NCI-H2171 (cell line): ENCODE measurements at places on chromosomes 1 and 21.

DNA sequence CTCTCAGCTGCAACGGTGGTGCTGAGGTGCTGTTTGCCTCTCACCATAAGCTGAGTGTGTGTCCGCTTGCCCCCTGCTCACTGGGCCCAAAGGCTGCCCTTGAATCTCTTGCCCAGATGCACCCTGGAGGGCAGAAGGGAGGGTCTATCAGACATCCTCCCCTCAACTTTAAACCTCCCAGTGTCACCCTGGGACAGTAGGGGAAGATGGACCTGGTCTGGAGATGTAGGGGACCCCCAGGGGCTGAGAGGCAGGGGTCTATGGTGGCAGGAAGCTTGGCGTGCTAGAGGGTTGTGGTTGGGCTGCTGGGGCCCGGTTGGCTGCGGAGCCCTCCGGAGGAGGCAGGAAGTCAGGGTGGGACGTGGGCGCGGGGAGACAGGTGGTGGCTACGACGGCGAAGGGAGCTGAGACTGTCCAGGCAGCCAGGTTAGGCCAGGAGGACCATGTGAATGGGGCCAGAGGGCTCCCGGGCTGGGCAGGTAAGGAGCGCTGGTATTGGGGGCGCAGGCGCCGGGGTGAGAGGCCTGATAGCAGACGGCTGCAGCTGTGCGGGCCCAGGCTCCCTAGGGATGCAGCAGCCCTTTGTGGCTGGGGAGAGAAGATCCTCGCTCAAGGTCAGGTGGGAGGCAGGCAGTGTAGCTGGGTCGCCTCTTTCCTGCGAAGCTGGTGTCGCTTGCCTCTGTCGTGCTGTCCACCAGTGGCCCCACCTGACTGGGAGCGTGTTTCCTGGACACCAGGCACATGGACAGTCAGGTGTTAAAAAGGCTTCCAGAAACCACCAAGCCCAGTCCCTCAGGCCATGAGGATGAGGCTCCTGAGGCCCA is at the start of gene LCK:
LCK (plus strand) TSS at position 373 of the 824 bp plus-strand sequence. CDS start 23,065 bp downstream, outside the sequence.
- no peak for DNase-seq

DNA sequence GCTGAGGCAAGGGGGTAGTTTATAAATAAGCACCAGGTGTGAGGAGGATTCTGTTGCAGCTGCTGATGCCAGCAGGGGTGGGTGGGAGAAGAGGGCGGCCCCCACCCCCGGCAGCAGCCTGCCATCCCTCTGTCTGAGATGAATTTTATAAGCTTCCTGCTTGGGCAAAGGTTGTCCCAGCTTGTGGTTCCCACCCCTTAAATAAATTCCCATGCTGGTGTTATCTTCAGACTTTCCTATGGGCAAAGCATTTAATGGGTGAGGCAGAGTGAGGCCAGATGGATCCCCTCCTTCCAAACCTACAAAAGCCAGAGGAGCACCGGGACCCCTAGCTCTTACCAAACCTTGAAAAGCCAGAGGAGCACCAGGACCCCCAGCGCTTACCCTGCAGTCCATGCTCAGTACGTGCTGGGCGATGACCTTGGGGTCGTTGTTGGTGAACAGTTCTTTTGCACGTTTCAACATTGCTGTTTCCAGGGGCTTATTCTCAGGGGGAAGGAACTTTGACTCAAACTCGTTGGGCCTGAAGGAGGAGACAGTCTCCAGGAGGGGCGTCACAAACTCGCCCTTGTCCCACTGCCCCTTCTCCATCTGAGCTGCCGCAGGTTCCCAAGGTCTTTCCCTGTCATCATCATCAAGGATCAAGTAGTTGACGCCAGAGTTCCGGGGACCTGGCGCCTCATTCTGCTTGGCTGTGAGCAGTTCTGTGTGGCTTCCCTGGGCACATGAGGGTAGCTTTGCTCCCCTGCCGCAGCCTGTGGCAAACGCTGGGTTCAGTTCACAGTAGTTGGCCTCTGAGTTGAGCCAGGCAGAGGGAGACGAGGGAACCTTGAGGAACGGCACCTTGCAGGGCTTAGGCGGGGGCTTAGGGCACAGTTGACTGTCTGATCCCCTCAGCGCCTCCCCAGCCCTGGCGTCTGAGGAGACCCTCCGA is 99.5 kb downstream of the BCAR3 start:
- DNase-seq = peak; percentile 22

GRCh38 chr21:44926331-44927101 is 5.8 kb upstream of the ITGB2 start:
- no peak for DNase-seq

DNA sequence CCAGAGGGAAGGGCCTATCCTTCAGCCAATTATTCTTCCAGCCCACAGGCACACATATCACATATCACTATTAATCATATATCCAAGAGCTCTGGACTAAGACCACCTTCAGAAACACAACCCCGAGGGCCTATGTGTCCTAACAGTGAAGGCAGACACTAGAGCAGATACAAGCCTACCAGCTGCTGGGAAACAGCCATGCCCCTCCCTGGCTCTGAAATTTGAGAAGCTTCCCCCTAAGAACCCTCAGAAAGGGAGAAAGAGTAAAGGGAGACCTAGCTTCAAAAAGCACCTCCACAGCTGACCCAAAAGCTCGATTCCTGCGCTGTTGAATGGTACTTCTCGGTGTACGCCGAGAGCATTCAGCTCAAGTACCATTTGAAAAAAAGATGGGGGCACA is 17.4 kb downstream of the CNN3 start:
- DNase-seq = no peak

DNA sequence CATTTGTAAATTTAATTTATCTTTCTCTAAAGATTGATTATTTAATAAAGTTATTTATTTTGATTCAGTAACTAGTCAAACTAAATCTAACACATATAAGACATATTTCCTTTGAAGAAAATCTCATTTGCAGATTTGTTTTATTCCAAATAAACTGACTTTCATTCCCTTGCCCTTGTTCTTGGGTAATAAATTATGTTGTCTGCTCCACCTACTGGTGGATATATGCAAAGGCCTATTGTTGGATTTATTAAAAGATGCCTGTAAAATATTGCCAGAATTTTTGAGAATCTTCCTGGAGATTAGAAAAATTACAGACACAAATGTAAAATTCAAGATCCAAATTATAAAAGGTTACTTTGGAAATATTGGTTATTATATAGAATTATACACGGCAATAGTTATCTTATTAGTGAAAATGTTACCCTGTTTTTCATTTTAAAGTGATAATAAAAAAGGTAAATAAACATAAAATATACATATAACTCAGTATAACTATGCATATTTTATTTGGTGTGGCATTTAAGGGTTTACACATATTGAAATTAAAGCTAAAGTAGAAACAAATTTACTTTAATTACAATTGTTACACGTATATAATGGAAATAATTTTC is 116.1 kb downstream of the SPATA17 start:
- DNase-seq = peak; percentile 20

GRCh38 chr1:119773711-119774241 is 5.1 kb upstream of the HMGCS2 start:
- no peak for DNase-seq

- no peak for DNase-seq
These were observed 8.8 kb downstream of the AK5 start for GRCh38 chr1:77290576-77290975.

- no peak for DNase-seq
These were observed 7.1 kb upstream of the DIPK1A start for GRCh38 chr1:92968138-92969032.

- DNase-seq = no peak
These were observed 102.6 kb downstream of the GLUL start for GRCh38 chr1:182288749-182289604.

DNA sequence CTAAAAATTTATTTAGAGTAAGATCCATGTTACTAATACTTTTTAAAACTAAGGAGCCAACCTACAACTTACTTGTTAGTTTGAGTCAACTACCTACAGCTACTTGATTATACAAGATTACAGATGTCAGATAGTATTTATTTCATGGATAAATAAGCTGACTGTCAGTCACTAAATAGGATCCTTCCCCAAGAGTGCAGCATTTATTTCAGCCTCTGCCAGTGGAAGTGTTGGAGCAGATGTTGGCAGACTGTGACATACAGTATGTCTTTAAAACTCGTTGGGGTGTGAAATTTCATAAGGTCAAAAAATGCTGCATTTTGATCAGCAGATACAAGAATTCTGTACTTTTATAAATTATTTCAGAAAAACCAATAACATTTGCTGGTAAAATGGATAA is 156.2 kb downstream of the AKT3 start:
- DNase-seq = peak; percentile 81

DNA sequence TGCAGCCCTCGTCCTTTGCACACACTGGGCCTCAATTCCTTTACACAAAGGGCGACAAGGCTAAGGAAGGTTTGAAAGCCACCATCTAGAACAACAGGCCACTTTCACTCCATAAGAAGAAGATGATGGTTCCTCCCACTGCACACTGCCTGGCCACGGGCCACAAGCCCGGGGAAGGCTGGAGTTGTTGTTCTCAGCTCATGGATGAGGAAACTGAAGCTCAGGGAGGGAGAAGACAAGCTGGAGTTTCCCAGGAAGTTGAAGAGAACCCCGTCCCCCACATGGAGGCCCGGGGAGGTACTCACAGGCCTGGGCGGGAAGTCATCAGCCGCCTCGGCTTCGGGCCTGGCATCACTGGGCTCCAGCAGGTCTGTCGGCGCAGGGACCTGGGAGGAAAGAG is 24.6 kb upstream of the DDOST start:
- no peak for DNase-seq

DNA sequence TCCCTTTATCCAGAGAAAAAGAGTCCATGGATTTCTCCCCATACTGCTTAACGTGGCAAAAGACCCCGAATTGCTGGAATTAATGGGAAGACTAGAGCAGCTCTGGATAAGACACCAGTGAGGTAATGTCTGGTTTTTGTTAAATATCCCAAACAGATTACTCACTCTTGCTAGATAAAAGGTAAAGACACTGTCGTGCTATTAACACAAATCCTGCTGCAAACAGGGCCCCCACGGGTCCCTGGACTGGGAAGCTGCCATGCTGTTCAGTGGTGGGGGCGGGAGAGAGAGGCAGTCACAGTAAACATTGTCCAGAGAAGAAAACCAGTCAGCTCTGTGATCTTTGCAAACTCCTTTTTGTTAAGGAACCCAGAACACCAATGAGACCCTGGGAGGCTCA is 15.2 kb upstream of the SRP9 start:
- no peak for DNase-seq

- no peak for DNase-seq
These were observed 543.3 kb downstream of the MATN1 start for GRCh38 chr1:30179942-30180543.

DNA sequence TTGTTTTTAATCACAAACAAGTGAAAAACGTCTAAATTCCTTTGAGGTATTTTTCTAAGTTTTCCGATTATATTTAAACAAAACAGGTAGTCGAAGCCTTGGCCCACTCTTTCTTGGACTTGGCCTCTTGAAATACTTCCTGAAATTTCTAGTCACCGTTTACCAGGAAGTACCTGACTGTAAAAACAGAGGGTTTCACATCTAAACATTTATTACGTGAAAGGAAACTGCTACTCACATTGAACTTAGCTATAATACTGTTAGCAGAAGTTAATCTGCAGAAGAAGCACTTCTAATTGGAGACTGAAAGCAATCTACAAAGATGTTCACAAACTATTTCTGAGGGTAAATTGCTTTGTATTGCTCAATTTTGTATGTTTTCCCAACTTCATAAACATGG is 526.0 kb upstream of the ADGRL4 start:
- no peak for DNase-seq

DNA sequence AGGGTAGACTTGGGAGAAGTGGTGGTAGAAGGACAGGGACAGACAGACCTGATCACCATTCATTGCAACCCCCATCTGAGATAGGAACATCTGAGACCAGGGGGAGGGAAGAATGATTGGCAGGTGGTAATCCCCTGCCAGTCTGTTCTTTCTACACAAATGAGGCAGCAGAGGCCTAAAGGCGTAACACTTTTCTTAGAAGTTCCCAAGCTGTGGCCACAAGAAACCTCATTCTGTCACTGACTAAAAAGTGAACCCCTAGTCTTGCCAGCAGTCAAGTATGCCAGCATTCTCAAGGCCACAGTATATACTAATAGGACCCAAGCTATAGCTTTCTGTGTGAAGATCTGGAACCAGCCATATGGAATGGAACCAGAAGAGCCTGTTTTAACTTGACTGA is 638.0 kb downstream of the KCNT2 start:
- DNase-seq = no peak

GRCh38 chr1:184061396-184062003 is 10.0 kb downstream of the TSEN15 start:
- no peak for DNase-seq

- no peak for DNase-seq
These were observed 27.2 kb downstream of the SYT6 start for GRCh38 chr1:114126261-114127095.
